ENCODE measurements at places on chromosomes 6 and 20. TPM values are rescaled to one million over a fixed set of nuclear protein-coding genes. Genes with fewer than 3 reads are reported as not detected.

MAN1A1 gene
- 4.0 TPM for total RNA-seq

TRERF1 gene
- 2.0 TPM for total RNA-seq

RXRB gene
- 23.8 TPM for total RNA-seq

SF3B5 gene
- total RNA-seq = 70.8 TPM

PTPRA gene
- total RNA-seq = 32.1 TPM

ULBP3 gene
- 7.1 TPM for total RNA-seq
